Suprapubic skin (tissue), 4 donors: ENCODE measurements at places on chromosomes 6 and 20.

GRCh38 chr6:119116712-119117281, 38.3 kb upstream of the FAM184A start:
- DNase-seq, result no peak

DNA sequence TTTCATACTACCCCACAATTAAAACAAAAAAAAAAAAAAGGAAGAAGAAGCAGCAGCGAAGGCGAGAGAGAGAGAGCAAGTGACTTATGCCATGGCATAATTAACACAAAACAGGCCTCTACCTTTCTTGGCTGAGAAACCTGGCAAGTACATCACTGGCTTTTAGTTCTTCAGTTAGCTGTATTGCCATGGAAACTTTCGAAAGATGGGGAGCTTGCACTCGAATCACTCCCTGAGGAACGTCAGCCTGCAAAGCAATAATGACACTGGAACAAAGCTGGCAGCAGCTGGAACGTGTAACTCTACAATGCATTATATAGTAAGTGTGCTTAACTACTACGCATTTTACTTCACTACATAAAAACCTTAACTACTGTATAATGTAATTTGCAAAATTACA, 126.1 kb downstream of the ARHGAP18 start:
- no peak for DNase-seq

GRCh38 chr6:158471339-158471738, 88.6 kb upstream of the TMEM181 start:
- DNase-seq, result no peak

GRCh38 chr20:46117704-46118467, at the start of gene CD40:
Gene CD40 (plus strand): TSS chr20:46118314. CDS start chr20:46118344, 30 bp downstream.
- DNase-seq, result peak; percentile 87

DNA sequence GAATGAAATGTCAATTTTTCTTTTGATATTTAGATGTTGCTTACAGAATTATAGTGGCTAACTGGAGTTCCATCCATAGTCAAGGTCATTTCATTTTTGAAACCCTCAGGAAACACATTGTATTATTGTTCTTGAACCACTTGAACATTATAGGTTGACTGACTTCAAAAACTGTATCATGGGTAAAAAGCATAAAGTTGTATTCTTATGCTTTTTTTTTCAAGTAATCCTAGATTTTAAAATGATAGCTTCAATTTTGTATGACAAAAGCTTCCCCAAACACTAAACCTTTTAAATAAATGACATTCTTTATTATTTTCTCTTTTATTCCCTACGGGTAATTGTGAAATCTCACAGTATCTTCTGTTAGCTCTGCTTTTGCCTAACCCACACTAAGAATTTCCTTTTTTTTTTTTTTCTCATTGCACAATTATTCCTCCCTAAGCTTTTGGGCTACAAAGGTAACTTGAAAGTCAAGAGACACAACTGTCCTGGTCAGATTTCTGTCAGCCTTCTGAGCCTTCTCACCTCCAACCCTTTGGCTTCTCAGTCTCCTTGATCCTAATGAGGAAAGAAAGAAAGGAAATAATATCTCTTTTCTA, 36.9 kb upstream of the LAMA4 start:
- DNase-seq, result no peak

GRCh38 chr6:37182736-37183590, 13.0 kb downstream of the PIM1 start:
- DNase-seq, result no peak

GRCh38 chr6:1208876-1209275, 103.0 kb upstream of the FOXQ1 start:
- no peak for DNase-seq

GRCh38 chr6:17831135-17831534, 124.4 kb upstream of the NUP153 start:
- DNase-seq, result no peak

- DNase-seq, result no peak
Measured at GRCh38 chr20:37071481-37071911, 24.3 kb downstream of the RBL1 start.

- DNase-seq, result no peak
Measured at GRCh38 chr6:44921798-44922197, 406.3 kb upstream of the RUNX2 start.

- no peak for DNase-seq
Measured at GRCh38 chr6:130969791-130970491, 93.1 kb downstream of the EPB41L2 start.

DNA sequence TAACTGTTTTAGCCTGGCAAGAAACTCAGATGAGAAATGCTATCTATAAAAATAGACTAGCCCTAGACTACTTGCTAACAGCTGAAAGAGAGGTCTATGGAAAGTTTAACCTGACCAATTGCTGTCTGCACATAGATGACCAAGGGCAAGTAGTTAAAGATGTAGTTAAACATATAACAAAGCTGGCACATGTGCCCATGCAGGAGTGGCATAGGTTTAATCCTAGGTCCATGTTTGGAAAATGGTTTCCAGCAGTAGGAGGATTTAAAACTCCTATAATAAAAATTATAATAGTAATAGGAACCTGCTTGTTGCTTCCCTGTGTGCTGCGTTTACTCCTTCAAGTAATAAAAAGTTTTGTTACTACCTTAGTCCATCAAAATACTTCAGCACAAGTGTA, 51.2 kb upstream of the ADGRF4 start:
- no peak for DNase-seq

DNA sequence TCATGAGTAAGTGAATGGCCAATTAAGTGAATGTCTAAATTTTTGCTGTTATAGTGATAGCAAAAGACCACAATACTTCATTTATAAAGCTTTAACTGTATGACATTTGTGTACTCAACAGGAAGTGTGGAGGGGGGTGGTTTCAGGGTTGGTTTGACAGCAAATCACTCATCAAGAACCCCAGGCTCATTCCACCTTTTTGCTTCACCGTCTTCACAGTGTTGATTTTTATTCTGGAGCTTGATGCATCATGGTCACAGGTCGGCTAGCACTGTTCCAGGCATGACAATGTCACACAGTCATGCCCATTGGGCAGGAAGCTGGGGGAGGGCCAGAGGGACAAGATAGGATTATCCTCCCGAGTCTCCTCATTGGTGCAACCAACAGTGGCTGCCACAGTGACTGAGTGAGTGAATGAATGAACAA, 75.0 kb downstream of the MDGA1 start:
- no peak for DNase-seq

GRCh38 chr20:14445902-14446301, 108.5 kb upstream of the FLRT3 start:
- DNase-seq, result no peak

GRCh38 chr20:1402149-1402548, 9.3 kb upstream of the FKBP1A start:
- no peak for DNase-seq

GRCh38 chr6:122297010-122297409, 102.4 kb upstream of the HSF2 start:
- no peak for DNase-seq

DNA sequence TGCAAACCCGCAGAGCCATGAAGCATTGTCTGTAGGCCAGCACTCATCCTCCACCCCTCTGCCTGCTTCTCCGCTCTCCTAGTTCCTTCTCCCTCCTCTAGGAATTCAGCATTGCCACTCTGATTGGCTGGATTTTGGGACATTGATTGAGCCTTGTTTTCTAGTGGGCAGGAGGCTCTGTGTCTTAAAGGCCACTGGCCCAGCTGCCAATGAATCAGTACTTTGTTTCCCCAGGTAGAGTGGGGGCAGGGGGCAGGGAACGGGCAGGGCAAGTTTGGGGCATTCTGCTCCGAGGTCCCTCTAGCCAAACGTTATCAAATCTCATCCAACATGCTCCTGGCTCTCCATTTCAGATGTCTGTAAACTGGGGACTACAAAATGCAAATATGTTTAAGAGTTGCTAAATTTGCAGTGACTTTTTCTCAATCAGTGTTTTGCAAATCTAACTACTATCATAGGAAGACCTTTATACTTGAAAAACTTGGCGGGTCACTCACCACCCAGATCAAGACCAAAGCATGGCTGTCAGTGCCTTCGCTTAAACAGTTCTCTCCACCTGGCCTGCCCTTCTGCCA, 10.4 kb upstream of the BPI start:
- no peak for DNase-seq

DNA sequence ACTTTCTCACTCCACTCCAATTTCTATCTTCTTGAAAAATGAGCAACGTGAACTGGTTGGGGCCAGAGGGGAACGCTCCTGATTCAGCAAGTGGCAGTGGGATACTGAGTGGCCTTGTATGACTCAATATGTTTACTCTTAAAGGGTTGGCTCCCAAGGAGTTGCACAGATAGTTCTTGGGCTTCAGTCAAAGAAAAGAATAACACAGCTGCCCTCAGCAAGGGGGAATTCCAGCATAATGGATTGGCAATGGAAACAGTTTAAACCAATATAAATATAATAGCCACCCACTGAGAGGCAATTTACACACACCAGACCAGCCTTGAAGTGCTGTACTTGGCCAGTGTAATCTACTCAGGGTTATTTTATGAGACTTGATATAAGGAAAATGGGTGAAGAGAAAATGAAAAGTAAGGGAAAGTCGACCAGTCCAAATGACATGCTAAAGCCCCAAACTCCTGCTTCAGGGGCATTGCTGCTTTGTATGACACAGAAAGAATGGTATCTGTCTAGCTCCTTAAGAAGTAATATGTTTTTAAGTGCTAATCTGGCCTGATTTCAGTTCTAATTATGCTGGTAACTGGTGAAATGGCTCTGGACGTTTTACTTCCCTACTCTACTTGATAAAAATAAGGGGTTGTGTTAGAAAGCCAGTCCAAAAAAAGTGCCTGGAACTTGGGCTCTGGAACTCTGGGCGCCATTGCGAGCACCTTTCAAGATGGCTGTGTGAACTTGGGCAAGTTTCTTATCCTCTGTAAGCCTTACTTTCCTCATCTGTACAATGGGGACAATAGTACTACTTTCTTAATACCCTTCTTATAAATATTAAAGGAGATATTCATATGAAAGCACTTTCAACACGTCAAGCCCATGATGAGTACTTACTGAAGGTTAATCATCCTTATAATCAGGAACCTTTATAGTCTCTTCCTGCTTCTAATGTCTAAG, 712.9 kb upstream of the MAP3K7 start:
- DNase-seq, result no peak

DNA sequence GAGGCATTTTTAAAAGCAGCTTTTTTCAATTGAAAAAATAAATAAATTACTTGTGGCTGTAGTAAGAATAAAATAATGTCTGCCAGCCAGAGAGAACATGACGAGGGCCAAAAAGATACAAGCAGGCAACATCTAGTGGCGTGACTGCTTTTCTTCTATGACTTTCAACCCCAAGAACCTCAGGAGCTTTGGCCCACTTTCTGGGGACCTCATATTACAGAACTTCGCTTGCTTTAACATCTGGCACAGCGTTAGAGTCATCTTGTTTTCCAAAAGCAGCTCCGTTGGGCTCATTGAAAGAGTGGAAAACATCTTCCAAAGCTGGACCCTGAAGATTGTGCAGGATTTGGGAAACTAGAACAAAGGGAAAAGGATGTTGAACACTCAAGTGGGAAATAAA, 67.0 kb downstream of the ARMC2 start:
- no peak for DNase-seq
